ENCODE measurements at places on chromosomes 4 and X.

DNA sequence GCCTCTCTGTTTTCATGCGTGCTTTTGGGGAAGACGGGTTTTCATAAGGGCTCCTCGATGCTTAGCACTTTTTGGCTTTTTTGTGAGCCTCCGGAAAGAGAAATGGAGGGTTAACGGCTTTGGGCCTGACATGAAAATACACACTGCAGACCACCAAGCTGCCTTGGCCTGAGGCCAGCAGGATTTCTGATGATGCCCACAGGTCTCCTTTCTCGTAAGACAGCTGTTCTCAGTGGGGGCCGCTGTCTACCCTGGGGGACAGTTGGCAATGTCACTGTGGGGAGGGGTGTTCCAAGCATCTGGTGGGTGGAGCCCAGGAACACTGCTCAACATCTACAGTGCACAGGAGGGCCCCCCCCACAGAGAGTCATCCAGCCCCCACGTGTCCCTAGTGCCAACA is 29.4 kb upstream of the CLDN34 start:
- DNase-seq: peak; percentile 58

GRCh38 chrX:115234461-115234860 is 565 bp upstream of the LRCH2 start:
- no peak for DNase-seq

- DNase-seq: no peak
Measured at GRCh38 chr4:189823591-189823990, 117.1 kb upstream of the FRG1 start.

GRCh38 chr4:96602661-96603060 is 762.8 kb downstream of the PDHA2 start:
- no peak for DNase-seq

DNA sequence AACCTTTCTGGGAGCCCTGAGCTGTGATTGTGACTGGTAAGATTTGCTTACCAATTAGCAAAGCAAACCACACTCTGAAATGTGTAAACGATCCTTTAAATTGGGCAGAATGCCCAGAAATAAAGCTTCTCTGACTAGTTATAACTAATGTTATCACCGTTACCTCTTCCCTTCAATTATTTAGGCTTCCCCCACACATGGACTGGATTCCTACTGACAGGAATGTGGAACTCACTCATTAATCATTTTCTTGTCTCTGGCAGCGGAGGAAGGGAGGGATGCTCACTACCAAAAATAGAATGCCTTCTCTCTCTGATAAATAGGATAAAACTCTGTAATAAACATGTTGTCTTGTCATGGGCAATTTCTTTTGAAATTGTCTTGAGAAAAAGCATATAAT is 25.3 kb upstream of the NWD2 start:
- DNase-seq: peak; percentile 25

- DNase-seq: no peak
Measured at GRCh38 chr4:7956934-7957656, 17.4 kb upstream of the AFAP1 start.

DNA sequence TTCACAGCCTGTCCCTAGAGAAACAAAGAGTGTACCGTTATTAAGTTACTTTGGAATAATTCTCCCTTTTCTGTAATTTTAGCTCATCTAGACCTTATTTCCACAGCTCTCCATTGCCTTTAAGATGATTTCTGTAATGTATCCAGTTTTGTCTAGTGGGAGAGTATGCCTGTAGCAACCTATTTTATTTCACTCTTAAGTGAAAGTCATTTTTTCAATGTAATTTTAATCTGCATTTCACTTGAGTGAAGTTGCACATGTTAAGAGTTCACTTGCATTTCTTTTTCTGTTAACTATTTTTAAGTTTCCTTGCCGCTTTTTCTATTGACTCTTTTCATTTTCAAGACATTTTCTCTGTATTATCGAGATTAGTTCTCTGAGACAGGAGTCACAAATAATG is 46.5 kb downstream of the FANCB start:
- DNase-seq: no peak

DNA sequence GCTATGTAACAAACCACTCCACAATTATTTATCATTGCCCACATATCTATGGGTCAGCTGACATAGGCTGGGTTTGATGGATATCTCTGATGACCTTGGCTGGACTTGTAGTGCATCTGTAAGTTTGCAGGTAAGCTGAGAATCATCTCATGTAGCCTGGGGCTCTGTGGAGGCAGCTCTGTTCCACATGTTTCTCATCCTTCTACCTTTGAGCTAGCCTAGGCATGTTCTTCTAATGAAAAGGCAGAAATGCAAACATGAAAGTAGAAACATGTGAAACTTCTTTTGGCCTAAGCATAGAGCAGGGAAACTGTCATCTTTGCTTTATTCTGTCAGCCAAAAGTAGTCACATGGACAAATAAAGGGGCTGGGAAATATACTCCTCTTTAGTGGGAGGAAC is 18.2 kb downstream of the MRPL1 start:
- no peak for DNase-seq

GRCh38 chrX:46209768-46210167 is 335.5 kb downstream of the ZNF674 start:
- no peak for DNase-seq

- no peak for DNase-seq
Measured at GRCh38 chr4:89158884-89159503, 47.7 kb downstream of the TIGD2 start.

GRCh38 chrX:40095583-40096394 is 2.0 kb downstream of the BCOR start:
- peak; percentile 28 for DNase-seq

DNA sequence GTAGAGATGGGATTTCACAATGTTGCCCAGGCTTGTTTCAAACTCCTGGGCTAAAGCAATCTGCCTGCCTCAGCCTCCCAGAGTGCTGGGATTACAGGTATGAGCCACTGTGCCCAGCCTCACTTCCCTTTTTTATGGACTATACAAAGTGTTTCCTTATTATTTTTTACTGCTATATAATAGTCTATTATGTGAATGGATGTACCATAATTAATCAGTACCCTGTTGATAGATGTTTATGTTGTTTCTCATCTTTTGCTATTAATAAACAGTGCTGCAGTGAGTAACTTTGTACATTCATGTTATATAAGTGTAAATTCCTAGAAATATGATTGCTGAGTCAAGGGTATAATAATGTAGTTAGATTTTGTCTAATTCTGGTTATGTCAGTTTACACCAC is 35.8 kb upstream of the LARP1B start:
- DNase-seq: no peak

DNA sequence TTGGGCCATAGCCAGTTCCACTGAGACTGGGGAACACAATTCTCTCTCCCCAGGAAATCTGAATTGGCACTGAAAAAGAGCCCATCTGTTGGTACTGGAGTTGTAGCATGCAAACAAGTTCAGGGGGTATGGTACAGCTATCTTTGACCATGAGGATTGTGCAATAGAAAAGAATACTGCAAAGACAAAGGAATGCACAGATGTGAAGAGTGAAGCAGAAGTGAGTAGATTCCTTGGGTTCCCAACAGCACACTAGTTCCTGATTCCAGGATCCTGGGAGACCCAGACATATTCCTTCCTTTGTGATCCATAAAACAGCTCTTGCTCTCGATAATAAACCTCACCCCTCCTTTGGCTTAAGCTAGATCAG is 43.3 kb upstream of the CTAG2 start:
- no peak for DNase-seq

- no peak for DNase-seq
Measured at GRCh38 chr4:102308032-102308799, 37.1 kb downstream of the SLC39A8 start.

GRCh38 chrX:18424482-18425198 is 768 bp upstream of the CDKL5 start:
- DNase-seq: peak; percentile 60

DNA sequence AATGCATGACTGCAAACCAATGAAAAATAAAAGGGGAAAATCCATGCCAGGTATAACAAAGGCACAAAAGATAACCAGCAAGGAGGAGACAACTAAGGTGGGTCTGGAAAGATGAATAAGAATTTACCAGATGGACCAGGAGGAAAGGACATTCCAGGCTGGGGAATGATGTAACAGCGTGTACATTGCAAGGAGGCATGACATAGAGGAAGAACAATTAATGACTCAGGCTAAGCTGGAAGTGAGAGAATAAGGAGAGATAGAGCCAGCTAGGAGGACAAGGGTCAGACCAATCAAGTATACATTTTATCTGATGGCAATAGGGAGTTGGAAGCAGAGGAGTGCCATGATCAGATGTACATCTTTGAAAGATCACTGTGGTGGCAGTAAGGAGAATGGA is 57.0 kb downstream of the MTMR8 start:
- DNase-seq: no peak

- no peak for DNase-seq
Measured at GRCh38 chrX:148915474-148915873, 415.1 kb downstream of the AFF2 start.

DNA sequence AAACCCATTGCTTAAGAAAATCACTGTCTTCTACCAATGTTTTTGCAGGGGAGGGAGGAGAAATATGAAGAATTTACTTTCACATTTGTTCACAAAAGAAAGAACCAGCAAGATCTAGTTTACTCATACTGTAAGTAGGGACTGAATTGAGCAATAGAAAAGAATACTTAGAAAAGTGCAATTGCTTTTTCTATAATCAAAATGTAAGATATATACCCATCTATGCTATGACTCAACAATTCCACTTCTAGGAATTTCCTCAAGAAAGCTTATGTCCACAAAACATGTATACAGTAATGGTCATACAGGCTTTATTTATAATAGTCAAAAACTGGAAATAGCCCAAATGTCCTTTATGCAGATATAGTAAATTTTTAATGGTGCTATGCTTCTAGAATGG is 196.4 kb downstream of the LRBA start:
- DNase-seq: no peak

DNA sequence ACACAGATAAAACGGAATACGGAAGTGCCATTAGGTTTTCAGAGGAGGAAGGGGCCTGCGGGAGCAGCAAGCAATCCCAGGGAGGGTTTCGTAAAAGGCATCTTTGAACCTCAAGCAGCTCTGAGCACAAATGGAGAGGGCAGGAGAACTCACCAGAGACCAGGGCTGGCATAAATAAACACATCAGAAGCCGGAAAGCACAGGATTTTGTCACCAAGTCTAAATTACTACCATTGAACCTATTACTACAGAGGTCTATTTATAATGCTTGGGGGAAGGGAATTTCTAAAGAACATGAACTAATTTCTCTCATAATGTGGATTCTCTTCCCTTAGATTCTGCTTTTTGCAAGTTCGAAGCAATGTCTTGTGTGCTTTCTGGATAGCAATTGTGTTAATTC is 39.6 kb upstream of the MBTPS2 start:
- DNase-seq: no peak

DNA sequence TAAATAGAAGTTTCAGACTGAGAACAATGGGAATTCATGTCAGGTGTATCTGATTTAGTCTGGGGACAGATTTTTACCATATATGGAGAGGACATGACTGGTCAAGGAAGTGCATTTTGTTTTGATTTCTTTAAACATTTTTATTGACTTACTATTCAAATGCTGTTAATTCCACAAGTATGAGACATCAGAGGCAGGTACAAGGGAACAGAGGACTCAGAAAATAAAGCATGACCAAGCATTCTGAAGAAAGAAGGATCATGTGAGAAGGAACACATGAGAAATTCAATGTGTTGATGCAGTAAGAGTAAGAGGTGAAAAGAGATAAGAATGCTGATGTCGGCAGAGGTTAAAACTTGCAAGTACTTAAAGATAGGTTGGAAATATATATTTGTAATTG is 1452.6 kb downstream of the PCDH7 start:
- DNase-seq: no peak

- DNase-seq: no peak
Measured at GRCh38 chrX:150966235-150966634, 16.9 kb upstream of the HMGB3 start.

GRCh38 chr4:55318175-55319129 is 27.6 kb upstream of the SRD5A3 start:
- no peak for DNase-seq

DNA sequence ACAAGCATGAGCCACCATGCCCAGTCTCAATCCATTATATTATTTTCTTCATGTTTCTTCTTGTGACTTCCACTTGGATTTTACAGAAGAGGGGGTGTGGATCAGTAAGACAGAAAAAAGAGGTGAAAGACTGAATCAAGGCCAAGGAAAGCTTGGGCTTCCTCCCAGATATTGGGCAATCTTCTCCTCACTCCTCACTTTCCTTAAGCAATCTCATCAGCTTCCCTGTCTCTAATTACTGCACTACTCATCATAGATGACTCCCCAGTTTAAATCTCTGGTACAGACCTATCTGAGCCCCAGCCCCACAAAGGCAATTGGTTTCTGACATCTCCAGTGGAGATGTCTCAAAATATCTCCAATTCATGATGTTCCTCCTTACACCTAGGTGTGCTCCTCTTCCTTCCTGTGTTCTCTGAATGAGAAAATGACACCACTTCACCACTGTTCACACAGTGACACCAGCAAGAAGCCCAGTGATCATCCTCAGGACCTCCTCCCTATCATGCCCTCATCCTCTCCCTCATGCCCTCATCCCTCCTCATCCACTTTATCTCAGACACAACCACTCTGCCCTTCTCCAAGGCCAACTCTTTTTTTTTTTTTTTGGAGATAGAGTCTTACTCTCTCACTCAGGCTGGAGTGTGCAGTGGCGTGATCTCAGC is 44.8 kb upstream of the HERC6 start:
- no peak for DNase-seq

DNA sequence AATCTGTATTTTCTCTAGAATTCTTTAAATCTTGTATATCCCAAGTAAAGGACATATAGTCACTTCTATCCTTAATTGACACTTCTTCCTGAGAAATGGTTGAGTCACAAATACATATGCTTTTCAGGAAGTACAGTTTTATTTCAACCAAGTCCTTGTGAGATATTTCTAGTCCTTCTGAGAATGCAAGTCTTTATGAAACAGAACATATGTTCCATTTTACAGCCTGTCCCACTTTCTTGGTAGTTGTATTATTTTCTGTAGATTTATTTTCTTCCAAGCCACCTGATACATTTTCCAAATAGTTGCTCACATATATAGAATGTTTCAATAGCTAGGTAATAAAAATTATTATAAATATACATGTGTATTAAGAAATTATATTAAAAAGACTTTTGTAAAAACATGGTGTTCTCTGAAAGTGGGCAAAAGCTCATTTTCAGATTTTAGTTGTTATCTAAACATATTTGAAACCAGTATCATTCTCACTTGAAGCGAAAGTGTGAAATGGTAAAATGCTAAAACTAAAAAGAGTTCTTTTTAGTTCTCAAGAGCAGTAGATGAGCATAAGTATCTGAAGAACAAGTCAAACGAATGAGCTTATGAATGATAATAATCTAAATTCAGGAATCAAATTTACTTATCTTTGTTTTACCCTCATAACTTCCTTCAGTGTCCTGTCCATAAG is 468.0 kb downstream of the EPHA5 start:
- DNase-seq: no peak
